ENCODE measurements at places on chromosomes 13 and 19.

DNA sequence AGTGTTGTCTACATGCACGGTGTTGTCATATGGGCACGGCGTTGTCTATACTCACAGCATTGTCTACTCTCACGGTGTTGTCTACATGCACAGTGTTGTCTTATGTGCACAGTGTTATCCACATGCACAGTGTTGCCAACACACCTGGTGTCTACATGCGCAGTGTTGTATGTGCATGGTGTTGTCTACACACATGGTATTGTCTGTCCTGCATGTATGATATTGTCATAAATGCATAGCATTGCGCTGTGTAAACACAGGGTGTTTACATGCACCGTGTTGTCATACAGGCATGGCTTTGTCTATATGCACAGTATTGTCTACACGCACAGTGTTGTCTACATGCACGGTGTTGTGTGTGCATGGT is 6.8 kb downstream of the ADPRHL1 start:
- no peak for DNase-seq

DNA sequence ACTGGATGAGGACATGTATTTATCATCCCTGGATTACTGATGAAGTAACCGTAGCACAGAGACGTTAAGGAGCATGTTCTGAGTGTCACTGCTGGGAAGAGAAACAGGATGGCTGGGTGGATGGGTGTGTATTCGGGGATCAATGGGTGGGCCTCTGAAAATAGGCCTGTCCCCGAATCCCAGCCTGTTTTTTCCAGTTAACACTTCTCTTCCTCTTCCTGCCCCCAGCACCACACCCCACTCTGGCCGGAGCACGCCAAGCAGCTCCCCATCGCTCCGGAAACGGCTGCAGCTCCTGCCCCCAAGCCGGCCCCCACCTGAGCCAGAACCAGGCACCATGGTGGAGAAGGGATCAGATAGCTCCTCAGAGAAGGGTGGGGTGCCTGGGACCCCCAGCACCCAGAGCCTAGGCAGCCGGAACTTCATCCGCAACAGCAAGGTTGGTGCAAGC is 8.8 kb downstream of the GRAMD1A start:
- DNase-seq = no peak

- no peak for DNase-seq
Measured at GRCh38 chr19:54458648-54459281, 4.8 kb downstream of the LENG9 start.

DNA sequence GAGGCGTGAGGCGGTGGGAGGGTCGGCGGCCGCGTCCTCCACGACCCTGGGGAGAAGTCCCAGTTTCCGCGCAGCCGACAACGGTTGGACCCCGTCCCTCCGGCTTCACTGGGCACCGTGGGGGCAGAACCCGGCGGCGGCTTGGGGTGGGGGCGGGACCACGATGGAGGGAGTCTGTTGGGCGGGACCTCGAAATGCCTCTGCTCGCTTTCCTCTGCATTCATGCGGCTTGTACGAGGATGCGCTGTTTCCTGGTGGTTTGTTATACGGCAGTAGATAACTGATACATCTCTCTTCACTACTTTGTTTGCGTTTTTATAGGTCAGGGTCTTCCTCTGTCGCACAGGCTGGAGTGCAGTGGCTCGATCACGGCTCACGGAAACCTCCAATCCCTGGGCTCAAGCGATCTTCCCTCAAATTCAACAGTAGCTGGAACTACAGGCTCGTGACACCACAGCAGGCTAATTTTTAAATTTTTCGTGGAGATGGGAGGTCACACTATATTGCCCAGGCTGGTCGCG is 24.6 kb upstream of the ZNF846 start:
- peak; percentile 66 for DNase-seq

DNA sequence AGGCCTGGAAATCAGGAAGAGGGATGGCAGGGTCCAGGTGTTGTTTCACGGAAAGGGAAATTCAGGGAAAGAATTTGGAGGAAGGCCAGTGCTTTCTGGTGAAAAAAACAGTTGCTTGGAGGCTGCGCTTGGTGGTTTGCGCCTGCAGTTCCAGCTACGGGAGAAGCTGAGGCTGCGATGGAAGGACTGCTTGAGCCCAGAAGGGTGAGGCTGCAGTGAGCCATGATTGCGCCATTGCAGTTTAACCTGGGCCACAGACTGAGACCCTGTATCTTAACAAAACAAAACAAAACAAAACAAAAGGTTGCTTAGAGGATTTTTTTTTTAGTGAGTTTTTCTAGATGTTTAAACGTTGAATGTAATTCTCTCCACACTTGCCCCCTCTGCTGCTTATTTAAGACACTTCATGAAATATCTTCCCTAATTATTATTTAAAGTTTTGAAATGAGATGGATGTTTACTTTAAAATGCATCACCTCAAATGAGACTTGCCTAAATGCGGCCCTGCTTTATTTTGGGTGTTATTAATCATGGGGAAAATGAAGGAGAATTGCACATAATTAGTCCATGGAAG is 75.4 kb upstream of the TRPC4 start:
- no peak for DNase-seq

DNA sequence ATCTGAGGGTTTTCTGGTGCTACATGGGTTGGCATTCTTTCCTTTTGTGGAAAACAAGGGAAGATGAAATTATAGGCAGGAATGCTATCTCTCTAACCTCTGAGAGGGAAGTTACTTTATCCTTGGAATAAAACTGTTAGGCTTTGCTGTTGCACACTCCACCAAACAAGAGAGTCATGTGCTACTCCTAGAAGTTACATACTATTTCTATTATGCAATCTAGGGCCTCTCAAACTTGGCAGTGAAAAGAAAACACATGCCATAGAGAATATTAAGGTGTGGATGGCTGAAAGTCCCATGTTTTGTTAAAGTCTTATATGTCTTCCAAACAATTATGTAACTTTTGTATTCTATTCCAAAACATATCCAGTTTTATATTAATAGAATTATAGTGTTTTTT is 367.9 kb downstream of the SLC7A1 start:
- no peak for DNase-seq

DNA sequence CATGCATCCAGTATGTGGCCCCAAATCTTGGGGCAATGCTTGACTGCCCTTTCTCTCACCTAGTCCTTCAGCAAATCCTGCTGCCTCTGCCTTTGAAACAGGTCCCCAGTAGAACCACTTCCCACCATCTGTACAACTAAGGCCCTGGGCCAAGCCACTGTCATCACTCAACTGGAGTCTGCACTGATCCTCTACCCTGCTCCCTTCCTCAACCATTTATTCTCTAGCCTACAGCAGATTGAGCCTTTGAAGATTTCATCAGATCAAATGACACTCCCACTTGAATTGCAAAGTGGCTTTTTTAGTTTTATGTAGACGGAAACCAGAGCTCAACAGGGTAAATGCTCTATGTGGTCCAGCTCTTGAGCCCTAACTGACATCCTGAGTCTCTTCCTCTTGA is 43.5 kb downstream of the ATP8A2 start:
- DNase-seq = no peak

- DNase-seq = peak; percentile 9
Measured at GRCh38 chr13:100089465-100090032, 656 bp downstream of the PCCA start.

DNA sequence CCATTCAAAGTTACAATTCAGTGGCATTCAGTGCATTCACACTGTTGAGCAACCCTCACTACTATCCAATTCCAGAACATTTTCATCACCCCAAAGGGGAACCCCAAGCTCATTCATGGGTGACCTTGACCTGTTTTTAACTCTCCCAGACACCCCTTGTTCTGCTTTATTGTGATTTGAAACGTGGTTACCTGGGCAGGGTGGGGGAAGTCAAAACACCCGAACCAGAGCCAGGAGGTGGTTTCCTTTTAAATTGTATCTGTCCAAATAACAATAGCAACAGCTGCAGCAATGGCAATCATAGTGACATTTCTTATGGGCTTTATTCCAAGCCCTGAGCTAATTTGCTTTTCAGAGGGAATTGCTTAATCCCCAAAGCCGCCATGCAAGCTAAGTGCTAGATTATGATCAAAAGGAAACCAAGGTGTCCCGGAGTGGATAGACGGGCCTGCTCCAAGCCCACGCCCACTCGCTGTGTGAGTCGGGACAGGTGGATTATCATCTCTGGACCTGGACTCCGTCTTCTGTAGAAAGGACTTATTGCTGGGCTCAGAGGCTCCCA is 6.1 kb downstream of the PTGIR start:
- DNase-seq = no peak

DNA sequence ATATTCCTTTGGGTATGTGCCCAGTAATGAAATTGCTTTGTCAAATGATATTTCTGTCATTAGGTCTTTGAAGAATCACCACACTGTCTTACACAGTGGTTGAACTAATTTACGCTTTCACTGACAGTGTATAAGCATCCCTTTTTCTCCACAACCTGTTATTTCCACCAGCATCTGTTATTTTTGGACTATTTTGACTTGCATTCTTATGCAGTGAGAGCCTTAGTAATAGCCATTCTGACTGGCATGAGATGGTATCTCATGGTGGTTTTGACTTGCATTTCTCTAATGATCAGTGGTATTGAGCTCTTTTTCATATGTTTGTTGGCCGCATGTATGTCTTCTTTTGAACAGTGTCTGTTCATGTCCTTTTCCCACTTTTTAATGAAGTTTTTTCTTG is 92.0 kb upstream of the SPATA13 start:
- DNase-seq = no peak

- peak; percentile 63 for DNase-seq
Measured at GRCh38 chr19:34217952-34218817, 36.2 kb upstream of the GARRE1 start.

DNA sequence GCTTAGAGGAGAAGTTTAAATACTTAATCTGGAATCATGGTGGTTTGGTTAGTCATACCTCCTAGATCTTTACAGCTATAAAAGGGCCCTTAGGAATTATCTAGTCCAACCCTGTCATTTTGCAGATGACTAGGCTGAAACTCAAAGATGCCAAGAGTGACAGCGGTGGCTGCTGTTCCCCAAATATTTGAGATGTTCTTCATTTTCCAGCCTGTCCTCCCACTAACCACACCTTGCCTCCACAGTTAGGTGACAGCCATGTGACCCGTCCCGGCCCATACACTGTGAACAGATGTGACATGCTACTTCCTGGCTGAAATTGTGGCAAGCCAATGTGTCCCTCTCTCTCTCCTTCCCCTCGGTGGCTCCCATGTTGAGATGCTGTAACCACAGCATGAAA is 225.5 kb upstream of the IPO5 start:
- no peak for DNase-seq

DNA sequence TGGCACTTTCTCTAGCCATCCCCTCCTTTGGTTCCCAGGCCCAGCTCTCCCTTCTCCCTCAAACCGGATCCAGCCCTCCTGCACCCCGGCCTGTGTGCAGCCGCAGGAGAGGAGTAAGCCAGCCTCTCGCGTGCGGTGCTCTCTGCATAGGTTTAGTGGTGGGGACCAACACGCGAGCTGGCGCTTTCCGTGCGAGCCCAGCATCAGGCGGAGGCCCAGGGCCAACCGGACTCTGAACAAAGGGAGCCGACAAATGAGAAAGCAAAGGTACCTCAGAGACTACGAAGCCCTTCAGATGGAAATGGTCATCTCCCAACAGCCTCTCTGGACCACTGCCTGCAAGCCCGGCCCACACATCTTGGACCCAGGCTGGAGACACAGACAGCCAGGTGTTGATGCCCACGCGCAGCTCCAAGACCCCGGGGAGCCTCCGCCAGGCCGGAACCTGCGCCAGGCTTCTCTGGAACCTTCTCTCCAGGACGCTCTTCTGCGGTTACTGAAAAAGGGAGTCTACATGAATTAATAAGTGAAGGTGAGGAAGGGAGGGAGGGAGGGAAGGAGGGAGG is 16.5 kb upstream of the LATS2 start:
- DNase-seq = no peak

- DNase-seq = no peak
Measured at GRCh38 chr13:36917311-36917710, 2.7 kb downstream of the SMAD9 start.

- no peak for DNase-seq
Measured at GRCh38 chr19:35777961-35778360, 2.6 kb downstream of the ARHGAP33 start.

DNA sequence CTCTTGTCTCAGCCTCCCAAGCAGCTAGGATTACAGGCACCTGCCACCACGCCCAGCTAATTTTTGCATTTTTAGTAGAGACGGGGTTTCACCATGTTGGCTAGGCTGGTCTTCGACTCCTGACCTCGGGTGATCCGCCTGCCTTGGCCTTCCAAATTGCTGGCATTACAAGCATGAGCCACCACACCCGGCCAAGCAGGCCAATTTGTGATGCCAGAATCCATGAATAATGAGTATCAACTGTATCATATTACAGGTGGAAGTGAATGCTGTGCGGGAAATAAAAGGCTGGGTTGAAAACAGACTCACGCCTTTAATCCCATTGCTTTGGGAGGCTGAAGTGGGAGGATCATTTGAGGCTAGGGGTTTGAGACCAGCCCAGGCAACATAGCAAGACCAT is 3.6 kb upstream of the NFILZ start:
- no peak for DNase-seq

DNA sequence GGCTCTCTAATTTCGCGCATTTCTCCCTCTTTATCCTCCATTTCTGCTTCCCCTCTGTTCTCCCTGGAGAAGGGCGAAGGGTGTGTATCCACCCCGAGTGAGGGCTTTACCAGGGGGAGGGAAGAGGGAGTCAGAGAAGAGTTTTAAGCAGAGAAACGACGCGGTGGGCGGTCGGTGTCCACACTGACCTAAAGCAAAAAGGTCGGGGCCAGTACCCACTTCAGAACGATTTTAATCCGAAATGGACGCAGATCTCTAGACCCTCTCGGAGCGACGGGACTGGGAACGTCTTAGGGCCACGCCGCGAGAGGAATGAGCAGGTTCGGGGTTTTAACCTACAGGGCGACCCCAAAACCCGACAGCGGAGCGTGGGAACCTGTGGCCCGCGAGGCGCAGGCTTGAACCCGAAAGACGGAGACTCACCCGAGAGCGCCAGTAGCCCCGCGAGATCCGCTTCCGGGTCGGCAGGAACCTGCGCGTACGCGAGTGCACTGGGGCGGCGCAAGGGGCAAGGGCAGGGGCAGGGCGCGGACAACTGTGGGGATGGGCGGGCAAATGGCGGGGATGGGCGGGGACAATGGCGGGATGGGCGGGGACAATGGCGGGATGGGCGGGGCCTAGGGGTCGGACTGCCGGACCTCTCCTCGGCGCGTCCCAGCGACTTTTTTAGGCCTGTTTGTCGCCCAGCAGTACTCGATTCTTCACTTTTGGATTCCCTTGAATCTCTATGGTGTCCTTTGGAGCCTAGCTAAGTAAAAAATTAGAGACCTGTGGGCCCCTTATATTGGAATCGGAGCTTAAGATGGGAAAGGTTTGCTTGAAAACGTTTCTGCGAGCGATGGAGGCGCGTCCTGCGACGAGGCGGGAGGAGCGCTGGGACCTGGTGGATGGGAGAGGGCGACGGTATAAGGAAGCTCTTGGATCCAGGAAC is at the start of gene ZNF677:
Gene ZNF677, minus strand, starts transcription at position 463 of the 931 bp plus-strand sequence. CDS start 3,323 bp downstream, outside the sequence.
- peak; percentile 82 for DNase-seq

GRCh38 chr13:94480672-94481145 is 1.2 kb upstream of the DCT start:
- DNase-seq = no peak

- DNase-seq = no peak
Measured at GRCh38 chr19:32852216-32852615, 17.4 kb downstream of the SLC7A9 start.

- no peak for DNase-seq
Measured at GRCh38 chr13:94122300-94122915, 357.1 kb downstream of the DCT start.
